Stimulated activated CD8-positive, alpha-beta memory T cell treated with anti-CD3 and anti-CD28 coated beads, Interleukin-7, amount 100 ng/mL, for 1 hour (primary cell): ENCODE measurements at places on chromosomes 2 and 18.

DNA sequence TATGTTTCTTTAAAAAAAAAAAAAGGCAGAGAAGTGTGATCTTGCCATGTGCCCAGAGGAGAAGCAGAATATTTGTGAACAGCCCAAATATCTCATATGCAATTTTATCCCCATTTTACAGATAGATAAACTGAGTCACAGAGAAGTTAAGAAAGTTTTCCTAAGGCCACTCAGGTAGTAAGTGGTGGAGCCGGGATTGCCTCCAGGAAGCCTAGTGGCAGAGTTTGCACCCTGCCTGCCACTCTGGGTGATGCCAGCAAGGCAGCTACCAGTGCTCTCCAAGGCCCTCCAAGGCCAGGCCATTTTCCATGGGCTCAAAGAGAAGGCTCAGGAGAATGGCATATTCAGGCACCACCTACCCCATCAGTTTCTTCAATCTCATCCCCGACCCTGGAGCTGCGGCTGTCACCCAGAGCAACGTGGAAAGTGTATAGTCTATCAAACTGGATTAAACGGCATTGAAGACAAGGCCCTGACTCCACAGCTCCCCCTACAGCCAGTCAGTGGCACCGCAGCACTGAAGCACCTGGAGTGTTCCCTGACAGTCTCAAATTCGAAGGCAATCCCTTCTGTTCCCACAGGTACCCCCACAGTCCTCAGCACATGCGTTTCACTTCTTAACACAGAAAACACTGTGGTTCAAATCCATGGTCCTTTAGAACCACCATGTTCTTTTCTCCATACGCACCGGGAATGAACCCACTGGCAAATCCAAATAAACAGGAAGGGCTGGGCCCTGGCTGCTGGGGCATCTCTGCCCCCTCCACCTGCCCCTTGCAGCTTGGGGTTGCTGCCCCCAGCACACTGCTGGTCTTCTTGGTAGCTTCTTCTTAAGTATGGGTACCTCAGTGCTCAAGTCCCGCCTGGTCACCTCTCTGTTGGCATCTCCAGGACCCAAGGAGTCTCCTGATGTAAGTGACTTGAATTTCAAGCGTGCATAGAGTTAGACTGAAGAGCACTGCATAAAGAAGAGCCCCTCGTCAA is 175.3 kb downstream of the INHBB start:
- DNase-seq, result no peak

DNA sequence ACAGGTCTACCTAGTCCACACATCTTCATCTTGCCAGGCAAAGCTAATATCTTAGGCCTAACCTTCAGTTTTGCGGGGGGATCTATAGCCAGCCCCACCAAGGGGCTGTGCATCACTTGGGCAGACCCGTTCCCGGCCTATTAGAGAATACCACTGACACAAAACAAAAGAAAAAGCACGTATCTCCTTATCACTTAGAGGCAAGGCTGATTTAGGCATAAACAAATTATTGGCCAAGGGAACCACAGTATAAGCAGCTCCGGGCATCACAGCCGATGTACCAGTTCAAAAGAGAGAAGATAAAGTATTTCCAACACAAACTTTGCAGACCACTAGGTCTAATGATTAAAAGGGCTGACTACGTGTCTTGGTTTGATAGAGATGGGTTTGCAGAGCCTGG is 248.0 kb downstream of the TCF4 start:
- DNase-seq, result no peak

DNA sequence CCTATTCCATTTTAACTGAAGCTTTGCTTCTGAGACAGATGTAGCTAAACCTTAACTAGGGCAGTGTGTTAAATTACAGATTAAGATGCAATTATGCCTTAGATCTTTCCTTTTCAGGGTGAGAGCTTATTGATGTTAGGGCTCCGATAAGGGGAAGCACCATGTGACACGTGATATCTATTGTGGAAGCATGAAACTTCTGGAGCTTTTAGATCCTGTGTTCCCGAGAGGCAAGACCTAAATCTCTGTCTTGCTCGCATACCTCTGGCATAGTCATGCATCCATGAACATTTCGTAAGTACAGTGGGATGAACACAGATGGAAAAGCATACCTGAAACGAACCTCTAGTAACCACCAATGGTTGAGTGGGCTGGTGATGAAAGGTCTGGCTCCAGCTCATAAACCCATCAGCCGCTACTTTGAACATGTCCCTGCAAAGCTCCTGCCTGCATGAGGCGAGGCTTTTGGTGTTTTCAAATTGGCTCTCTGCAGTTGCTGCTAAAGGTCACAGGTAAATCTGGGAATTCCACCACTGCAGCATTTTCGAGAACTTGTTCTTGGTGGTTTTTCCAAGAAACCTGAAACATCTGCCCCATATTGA is 3.7 kb upstream of the NRP2 start:
- DNase-seq, result no peak

DNA sequence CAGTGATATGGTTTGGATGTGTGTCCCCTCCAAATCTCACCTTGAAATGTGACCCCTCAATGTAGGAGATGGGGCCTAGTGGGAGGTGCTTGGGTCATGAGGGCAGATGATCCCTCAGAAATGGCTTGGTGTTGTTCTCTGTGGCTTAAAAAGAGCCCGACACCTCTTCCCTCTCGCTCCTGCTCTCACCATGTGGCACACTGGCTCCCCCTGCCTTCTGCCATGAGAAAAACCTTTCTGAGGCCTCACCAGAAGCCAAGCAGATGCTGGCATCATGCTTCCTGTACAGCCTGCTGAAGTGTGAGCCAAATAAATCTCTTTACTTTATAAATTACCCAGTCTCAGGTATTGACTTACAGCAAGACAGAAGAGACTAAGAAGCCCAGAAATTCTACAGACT is 357.1 kb downstream of the NRXN1 start:
- DNase-seq, result no peak

- no peak for DNase-seq
Observed at GRCh38 chr2:88874063-88874657, 182.7 kb downstream of the RPIA start.

DNA sequence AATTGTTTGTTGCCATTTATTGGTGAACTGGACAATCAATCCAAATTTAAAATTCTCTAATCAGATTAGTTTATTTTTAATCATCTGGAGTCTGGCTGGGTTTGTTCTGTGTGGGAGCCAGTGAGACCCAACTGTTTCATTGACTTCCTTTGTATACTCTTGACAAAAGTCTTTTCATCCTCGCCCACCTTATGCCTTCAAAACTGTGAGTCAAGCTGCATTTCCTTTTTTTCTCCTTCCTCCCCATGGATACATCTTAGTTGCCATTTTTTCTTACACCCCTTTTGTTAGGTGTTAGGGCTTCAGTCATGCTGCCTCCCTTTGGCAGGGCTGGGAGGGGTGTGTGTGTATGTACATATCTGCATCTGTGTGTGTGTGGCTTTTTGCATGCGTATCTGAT is 117.6 kb downstream of the PRKCE start:
- no peak for DNase-seq

DNA sequence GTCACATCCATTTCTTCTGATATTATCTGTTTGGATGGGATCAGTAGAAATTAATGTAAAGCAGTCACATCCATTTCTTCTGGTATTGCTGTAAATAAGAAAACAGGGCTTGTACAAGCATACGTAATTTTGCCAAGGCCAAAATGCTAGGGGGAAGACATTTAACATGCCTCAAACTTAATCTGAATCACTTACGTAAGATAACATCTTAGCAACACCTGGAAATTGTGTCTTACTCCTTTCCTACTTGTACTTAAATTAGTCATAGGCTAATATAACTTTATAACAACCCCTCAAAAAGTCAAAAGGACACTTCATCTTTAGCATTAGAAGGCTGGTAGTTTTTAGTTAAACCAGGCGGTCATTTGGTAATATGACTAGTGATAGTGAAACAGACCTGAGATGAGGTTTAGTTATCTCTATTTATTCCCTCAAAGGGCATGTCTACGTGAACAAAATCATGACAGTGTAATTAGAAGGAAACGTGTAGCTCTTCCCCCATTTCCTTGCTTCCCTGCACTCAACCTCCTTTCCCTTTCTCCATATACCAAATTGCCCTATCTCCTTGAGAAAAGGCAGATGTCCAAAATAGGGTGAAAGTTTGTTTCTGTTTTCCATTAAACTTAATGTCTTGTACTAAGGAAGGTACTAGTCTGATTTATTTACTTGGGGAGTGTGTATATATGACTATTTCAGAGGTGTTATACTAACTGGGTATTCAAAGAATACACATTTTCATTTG is 99.3 kb upstream of the FZD5 start:
- no peak for DNase-seq

DNA sequence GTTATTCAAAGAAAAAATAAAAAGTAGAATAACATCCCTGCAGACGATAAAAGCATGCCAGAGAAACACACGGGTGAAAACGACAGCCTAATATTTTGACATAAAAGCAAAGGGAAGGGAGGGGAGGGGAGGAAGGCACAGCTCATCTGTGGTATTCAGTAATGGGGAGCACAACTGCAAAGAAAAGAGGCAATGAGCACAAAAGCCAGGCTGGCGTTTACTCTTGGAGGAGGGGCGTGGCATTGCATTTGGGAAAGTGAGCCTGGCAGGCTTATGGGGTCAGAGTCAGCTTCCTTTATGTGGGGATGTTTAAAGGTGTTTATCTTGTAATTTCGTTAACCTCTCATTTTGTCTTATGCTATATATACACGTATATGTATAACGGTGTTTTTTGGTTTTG is 53.2 kb downstream of the STEAP3 start:
- no peak for DNase-seq

DNA sequence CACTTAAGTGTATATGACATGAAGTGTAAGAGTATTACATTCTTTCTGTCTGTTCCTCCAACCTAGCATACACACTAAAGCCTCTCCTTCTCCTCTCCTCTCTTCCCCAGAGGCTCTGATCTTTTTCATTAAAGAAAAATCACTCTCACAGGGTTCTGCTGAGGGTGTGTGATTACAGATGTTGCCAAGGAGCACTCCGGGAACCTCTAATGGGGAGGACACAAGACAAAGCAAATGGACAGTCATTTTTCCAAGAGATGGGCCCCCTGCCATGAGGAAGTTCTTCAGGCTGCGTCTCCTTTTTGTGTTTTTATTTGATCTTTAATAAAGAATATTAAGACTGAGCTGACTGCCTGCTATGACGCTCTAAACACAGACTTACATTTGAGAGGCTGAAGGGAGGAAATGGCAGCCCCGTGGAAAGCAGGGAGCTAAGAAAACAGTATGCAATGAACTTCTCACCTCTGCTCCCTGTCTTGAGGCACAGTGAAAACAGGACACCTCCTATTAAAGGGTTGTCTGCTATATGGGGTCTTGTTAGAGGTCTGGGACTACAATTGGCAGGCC is 578.1 kb downstream of the PIK3C3 start:
- DNase-seq, result no peak

- no peak for DNase-seq
Observed at GRCh38 chr2:150146879-150147278, 340.6 kb downstream of the RND3 start.

GRCh38 chr2:8892111-8892510 is 54.7 kb upstream of the KIDINS220 start:
- DNase-seq, result no peak

DNA sequence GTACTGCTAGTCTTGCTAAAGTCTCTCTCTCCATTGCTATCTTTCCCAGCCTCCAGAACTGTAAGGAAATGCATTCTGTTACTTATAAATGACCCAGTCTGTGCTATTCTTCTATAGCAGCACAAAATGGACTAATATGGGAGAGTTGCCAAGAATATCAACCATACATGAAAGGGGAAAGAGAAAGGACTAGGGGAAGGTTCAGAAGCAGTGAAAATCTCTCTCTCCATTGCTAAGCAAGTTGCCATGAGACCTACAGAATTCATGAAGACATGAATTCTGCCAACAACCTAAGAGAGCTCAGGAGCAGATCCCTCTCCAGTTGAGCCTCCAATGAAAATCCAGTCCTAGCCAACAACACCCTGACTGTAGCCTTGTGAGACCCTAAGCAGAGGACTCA is 3.6 kb upstream of the TRABD2A start:
- DNase-seq, result no peak

DNA sequence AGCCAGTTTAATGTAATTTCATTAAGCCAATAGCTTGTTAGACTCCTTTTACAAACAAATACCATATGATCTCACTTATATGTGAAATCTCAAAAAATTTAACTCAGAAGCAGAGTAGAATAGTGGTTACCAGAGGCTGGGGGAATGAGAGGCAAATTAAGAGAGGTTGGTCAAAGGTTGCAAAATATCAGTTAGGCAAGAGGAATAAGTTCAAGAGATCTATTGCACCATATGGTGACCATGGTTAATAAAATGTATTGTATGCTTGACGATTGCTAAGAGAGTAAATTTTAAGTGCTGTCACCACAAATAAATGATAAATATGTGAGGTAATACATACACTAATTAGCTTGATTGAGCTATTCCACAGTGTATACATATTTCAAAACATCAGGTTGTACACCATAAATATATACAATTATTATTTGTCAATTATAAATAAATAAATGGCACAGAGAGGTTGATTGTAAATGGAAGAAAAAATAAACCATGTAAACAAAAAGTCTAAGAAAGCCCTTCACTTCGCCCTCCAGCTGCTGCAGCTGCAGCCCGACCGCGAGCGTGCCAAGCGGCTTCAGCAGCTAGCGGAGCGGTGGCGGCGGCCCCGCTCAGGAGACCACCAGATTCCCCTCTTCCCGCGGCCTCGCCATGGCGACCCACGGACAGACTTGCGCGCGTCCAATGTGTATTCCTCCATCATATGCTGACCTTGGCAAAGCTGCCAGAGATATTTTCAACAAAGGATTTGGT is 23.0 kb upstream of the ACTR2 start:
- no peak for DNase-seq

DNA sequence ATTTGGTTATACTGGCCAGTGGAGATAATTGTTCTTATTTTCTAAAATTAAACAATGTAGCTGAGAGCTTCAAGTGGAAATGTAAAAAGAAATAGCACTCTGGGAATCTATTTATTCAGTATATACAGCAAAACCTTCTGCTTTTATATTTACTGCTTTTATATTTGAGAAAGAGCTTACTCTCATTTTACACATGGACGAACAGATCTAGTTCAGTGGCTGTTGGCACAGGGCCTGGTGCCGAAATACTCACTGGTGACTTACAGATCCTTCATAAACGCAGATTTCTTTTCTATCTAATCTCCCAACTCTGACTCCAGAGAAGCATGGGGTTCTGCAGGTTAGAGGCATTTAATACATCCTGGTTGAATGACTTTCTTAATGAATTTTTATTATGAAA is 266.2 kb downstream of the ASXL3 start:
- DNase-seq, result no peak

- DNase-seq, result no peak
Observed at GRCh38 chr2:139077099-139077737, 297.0 kb upstream of the NXPH2 start.

DNA sequence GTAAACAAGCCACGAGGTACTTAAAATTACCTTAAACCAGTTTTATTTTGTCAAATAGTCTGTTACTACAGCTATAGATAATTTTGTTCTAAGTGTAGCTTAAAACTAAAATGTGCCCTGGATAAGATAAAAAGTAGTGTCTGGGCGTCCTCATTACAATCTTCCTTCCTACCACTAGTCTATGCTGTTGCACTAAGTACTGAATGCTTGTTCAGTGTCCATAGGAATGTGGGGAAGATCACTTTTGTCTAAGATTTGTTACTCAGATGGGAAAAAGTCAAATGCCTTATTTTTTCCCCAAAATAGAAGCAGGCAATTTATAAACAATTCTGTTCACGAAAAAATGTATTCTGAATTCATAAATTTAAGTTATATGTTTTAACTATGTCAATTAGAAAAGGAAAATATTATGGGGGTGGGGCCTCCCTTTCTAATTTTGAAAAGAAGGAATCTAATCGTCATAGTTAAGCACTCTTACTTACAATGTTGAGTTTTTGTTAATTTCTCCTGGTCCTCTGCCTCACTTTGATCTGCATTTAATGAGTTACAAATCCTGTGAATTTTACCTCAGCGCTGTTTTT is 140.4 kb upstream of the VRK2 start:
- no peak for DNase-seq
